ENCODE measurements at places on chromosomes 6 and 20. TPM values are rescaled to one million over a fixed set of nuclear protein-coding genes. Genes with fewer than 3 reads are reported as not detected.

DNA sequence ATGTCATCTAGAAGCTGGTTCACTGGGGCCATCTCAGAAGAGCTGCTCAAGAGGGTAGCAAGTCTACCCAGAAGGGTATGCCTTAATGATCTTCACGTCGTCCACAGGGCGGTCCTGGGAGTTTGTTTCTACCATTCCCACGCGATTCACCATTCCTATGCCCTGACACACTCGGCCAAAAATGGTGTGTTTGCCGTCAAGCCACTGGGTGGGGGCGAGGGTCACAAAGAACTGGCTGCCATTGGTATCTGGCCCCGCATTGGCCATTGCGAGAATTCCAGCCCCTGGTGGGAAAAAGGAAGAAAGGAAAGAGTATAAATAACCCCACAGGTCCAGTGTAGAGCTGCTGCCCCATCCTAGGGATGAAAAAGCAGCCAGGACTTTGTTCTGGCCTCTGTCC, 16.5 kb upstream of the CPNE5 start:
- H3K36me3 ChIP-seq, result peaks cover 32% of the 10 kb centered on the region
- no peaks in the 10 kb centered on the region for H3K27me3 ChIP-seq

DNA sequence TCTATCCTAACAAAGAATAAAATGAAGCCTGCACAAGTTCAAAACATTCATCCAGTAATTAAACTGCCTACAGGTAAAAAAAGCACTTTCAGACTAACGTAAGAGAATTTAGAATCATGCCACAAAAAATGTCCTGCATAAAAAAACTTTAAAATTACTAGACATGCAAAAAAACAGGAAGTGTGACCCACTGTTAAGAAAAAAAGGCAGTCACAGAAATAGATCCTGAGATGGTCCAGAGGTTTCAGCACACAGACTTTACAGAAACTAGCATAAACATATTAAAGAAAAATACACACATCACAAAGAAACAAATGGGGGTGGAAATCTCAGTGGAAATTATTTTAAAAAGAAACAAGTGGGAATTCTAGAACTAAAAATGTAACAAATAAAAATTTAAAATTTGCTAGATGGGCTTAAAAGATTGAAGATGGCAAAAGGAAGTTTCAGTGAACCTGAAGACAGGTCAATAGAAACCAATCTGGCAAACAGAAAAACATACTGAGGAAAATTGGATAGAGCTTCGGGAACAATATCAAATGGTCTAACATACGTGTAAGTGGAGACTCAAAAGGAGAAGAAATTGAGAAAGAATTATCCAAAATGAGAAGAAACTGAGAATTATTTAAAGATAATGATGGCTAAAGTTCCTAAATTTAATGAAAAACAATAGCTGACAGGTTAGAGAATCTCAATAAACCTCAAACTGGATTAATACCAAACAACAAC, 3.4 kb upstream of the ZNF133 start:
- H3K27ac ChIP-seq, result no peak overlapping the region
- peaks cover 19% of the 10 kb centered on the region for H3K4me1 ChIP-seq

DNA sequence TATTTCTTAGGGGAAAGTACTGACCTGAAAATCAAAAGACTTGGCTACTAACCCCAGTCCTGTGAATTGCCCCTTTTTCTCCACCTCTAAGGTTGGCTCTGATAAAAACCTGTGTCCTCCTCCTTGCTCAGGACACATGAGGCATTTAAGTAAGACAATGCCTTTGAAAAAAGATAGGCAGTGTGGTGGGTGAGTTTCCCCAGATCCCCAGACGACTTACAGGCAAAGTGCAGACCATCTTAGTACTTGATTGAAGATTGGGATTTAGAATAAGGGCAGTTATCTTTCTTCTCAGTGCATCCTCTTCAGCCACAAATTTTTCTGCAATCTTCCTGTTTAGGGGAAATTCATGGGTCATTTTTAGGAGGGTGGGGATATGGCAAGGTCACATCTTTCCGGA, 87.8 kb downstream of the KIZ start:
- DNase-seq, result no peak
- H3K27ac ChIP-seq, result no peak overlapping the region
- H3K27me3 ChIP-seq, result no peaks in the 10 kb centered on the region
- no peak overlapping the region for H3K4me3 ChIP-seq

DNA sequence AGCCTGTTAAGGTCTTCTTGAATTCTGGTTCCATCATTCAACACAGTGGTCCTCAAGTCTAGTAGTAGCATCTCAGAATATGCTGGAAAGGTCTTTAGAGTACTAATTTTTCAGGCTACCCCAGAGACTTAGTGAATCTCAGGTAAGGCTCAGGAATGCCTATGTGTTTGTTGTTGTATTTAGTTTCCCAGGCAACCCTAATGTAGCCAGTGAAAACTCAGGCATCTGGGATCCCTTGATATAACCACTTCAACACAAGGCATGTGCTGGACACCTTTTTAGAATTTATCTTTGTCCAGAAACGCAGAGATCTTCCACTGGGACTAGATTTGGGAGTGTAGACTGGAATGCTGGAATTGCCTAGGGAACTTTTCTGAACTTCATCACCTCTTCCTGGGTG, 597.9 kb upstream of the FLRT3 start:
- no peaks in the 10 kb centered on the region for H3K36me3 ChIP-seq
- H3K27me3 ChIP-seq, result no peaks in the 10 kb centered on the region
- no peak overlapping the region for H3K4me3 ChIP-seq
- no peak for DNase-seq
- H3K27ac ChIP-seq, result no peak overlapping the region

The PDE7B gene
- 0.57 TPM for total RNA-seq

Measured in activated CD4-positive, alpha-beta T cell treated with anti-CD3 and anti-CD28 coated beads, Interleukin-2, amount 10 ng/mL, durations not matched to agents 7 days and 5 days (primary cell).